Activated effector memory CD4-positive, alpha-beta T cell treated with anti-CD3 and anti-CD28 coated beads, Interleukin-2, amount 50 U/mL, for 16 hours (primary cell): ENCODE measurements at places on chromosomes 5 and 9.

- no peak for DNase-seq
Observed at GRCh38 chr9:95224376-95225019, 93.0 kb downstream of the FANCC start.

- no peak for DNase-seq
Observed at GRCh38 chr9:133531293-133531692, 3.2 kb upstream of the ADAMTSL2 start.

DNA sequence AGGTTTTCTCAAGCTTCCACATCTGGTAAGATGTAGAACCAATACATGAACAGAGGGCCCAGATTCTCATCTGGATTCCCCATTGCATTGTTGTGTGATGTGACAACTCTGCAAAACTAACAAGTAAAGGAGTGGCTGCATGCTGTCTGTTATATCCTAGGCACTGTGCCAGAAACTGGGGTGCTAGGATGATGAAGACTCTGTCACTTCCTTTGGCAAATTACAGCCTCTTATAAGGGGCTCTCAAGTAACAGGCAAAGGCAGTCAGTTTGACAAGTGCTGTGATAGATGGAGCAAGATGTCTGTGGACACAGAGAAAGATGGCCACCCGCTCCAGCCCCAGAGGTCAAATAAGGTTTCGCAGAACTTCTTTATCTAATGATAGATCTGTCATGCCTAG lies 115.7 kb downstream of the PAPPA start:
- no peak for DNase-seq

DNA sequence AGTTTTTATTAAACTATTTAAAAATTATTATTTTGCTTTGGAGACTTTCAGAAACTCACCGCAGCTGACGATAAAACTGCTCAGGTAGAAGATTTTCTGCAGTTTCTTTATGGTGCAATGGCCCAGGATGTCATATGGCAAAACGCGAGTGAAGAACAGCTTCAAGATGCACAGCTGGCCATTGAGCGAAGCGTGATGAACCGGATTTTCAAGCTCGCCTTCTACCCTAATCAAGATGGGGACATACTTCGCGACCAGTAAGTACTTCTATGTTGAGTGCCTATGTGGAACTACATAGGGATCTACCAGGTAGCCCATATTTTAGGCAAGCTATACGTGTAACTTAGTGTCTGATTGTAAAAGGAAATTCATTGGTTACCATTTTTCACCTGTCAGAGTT lies 94.0 kb downstream of the GAPVD1 start:
- no peak for DNase-seq

GRCh38 chr5:50710838-50711237 lies 44.4 kb downstream of the PARP8 start:
- DNase-seq = no peak

DNA sequence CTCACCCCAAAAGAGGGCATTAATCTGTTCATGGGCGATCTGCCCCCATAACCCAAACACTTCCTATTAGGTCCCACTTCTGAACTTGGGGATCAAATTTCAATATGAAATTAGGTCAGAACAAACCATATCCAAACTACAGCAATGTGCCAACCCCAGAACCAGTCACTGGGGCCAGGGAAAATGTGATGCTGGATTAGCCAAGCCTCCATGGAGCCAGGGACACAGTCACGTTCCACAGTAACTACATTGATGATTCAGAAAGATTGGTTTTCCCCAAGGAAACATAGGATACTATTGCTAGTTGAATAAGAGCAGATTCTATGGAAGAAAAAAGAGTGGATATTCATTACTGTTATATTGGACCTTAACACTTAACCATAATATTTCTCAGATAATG lies 84.2 kb downstream of the GIN1 start:
- DNase-seq = no peak

DNA sequence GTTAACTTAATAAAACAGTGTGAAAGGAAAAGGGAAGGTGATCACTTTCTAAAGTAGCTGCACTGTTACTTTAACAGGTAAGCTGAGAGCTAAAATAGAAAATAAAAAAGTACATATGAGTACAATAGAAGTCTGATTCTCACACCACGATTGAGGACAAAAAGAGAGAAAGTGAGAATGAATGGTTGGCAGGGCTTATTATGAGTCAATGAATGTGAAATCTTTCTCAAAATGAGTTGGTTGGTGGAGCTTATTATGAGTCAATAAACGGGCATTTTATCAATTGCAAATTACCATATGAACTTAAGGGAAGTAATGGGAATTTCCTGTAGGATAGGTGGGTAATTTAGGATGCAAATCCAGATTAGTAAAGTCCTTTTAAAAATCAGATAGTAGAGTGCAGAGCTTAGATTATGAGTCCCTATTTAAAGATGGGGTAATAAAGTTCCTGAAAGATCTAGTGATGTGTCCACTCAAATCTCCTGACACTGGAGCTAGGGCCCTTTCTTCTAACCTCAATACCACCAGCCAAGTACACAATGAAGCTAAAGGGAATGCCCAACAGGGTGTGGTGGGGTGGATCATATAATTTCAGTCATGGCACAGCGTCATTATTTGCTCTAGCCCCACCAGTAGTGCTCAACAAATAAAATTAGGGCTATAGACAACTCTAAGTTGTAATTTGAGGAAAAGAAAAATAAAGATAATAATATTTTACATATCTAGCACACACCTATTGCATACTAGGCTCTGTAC lies 21.1 kb upstream of the TLR4 start:
- no peak for DNase-seq

- no peak for DNase-seq
Observed at GRCh38 chr9:98727428-98727827, 18.7 kb upstream of the GABBR2 start.

- DNase-seq = no peak
Observed at GRCh38 chr9:38007016-38007415, 62.0 kb downstream of the SHB start.

DNA sequence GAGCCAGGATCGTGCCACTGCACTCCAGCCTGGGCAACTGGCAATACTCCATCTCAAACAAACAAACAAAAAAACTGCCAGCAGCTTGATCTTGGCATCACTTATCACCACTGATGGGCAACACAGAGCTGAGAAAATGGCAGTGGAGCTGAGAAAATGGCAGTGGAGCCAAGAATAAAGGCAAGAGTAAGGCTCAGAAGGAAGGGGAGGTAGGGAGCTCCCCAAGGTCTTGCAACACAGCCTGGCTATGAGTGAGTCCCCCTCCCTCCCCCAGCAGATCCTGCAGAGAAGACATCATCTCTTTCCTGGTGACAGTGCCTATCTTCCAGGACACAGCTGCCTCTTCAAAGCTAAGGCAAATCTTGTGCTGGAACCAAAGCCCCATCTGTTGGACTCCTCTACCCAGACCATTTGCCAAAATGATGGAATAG lies 70.3 kb downstream of the UGCG start:
- DNase-seq = no peak

DNA sequence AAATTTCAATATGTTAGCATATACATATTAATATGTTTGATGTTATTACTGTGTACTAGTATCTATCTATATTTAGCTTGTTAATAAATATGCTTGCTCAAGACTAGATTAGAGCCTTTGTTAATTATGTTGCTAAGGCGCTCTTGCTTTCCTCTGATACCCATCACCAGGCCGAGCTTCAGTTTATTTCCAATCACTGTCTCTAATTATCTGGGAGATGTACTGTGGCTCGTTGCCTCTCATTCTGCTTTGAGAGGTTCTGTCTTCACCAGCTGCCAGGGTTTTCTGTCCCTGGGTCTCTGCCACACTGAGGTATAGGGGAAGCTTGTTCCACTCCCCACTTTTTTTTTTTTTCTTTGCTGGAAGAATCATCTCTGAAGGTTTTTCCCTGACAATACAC lies 21.0 kb upstream of the TAF11L2 start:
- no peak for DNase-seq

GRCh38 chr5:15353086-15353645 lies 146.8 kb upstream of the FBXL7 start:
- DNase-seq = no peak

DNA sequence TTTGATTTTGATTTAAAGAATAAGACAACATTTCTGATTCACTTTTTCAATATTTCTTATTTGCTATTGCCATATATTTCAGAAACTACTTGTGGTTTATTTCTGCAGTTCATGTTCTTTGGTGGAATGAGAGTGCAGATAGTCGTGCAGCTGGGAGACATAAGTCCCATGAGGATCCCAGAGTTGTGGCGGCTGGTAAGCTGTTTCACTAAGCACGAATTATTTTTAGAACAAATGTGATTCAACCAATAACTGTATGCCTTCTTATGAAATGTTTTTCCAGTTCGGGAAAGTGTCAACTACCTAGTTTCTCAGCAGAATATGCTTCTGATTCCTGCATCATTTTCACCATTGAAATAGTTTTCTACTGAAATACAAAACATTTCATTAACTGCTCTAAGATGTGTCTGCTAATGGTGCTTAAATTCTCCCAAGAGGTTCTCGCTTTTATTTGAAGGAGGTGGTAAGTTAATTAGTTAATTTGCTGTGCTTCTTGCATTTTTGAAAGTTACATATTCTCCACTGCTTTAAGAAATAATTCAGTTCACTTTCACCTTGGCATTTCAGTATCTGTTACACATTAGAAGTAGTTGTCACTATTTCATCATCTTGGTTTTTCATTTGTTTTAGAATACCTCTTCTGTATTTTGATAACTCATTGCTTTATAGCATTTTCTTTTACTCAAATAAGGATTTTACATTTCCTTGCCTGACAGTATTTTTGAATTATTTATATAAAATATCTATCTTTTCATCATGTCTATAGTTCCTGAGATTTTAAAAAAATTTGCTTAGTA lies 9.0 kb downstream of the NIPSNAP3B start:
- no peak for DNase-seq

- DNase-seq = peak; percentile 78
Observed at GRCh38 chr9:135939351-135940265, 21.6 kb downstream of the UBAC1 start.

DNA sequence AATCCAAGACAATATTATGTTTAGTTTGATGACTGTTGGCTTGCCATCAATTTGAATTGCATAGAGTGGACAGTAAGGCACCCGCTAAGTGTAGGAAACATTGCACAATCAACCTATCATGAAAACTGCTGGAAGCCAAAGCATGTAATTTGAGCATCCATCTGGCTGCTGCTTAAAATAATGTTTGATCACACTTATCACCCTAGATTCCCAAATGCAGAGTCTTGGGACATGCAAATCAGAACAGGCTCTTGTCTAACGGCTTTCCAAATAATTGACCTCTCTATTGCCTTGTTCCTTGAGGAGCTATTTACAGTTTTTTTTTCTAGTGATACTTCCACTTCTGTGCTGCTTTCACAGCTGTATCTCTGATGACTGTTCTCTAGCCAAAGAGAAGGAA lies 342.1 kb downstream of the PRR16 start:
- no peak for DNase-seq

- no peak for DNase-seq
Observed at GRCh38 chr9:124489222-124489621, 18.0 kb downstream of the NR5A1 start.

DNA sequence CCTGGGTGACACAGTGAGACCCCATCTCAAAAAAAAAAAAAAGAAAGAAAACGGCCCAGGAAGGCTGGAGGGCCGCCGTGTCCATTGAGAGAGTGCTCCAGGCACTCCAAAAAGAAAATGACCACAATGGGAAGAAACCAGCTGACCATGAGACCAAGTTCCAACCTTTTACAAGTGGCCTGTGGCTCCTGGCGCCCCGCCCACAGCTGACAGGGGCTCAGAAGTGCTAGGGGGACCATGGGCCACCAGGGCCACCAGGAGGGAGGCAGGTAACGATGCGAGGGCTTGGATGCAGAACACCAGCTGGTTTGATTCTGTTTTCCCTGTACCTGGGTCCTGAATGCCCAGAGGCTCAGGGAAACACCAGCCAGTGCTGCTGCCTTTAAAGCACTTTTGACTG lies 34.6 kb downstream of the FXN start:
- DNase-seq = no peak

- DNase-seq = no peak
Observed at GRCh38 chr9:93329629-93330280, 121.7 kb upstream of the FAM120A start.

DNA sequence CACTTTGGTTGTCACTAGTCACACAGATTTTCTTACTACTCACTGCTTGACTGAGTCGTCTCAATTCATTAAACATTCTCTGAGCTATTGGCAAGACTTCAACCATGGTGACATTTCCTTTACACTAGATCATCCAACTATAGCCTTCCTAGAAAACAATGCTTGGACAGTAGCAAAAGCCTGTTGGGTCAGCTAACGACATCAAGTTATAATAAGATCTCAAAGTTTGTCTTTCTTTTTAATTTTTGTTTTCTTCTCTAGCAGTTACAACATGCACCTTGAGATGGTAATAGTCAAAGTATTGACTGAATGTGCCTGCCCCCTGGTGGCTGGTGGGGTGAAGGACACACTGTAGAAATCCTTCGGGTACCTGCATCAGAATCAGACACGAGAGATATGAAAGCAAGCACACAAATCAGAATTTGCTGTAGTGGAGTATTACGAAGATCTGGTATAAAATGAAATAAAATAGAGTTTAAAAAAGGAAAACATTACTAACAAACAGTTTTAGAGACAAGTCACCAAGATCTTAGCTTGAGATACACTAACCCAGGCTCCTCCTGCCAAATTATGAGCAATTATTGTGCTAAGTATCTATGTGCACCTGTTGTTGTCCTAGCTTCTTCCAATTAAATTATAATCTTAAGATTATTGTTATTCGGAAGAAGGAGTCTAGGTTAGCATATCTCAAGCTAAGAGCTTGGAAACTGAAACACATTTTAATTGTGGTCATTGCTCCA lies 81.2 kb downstream of the ARL15 start:
- DNase-seq = peak; percentile 89

GRCh38 chr9:110185806-110186205 lies 22.2 kb downstream of the C9orf152 start:
- DNase-seq = no peak

GRCh38 chr5:155050384-155051019 lies 36.9 kb downstream of the KIF4B start:
- no peak for DNase-seq

GRCh38 chr5:151234476-151235238 lies 10.8 kb upstream of the CCDC69 start:
- peak; percentile 68 for DNase-seq

- no peak for DNase-seq
Observed at GRCh38 chr5:161507591-161507990, 38.9 kb downstream of the GABRB2 start.

- no peak for DNase-seq
Observed at GRCh38 chr5:126481243-126481642, 58.0 kb downstream of the GRAMD2B start.

- DNase-seq = no peak
Observed at GRCh38 chr9:76629205-76629990, 134.8 kb upstream of the PCA3 start.

DNA sequence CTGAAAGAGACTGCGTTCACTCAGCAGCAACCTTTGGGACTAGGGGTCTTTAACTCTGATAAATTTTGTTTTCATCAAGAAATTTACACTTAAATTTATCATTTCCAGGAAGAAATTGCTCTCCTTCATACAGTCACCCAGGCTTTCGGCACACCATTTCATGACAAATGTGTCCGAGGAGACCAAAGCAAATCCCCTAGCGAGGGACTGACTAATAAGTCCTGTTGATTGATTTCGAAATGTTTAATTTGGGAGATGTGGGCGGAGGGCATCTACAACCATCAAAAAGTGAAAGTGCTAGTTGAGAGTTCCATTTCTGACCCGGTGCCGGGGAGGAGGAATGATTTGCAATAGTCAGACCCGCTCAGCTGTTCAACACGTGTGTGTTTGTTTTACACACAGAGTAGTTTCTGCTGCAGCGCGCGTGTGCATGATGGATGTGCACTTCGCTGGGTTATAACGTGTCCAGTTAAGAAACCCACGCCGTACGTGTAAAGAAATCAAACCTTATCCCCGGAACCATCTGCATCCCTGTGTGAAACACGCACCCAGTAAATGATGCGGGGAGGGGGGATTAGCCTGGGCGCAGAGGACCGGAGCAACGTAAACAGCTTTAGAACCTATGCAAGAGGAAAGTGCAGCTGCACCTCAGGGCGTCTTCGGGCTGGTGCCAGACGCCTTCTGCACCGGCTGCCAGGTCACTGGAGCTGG lies 845 bp upstream of the NR4A3 start:
- DNase-seq = peak; percentile 82
